ENCODE measurements at places on chromosomes 3 and 15. TPM values are rescaled to one million over a fixed set of nuclear protein-coding genes. Genes with fewer than 3 reads are reported as not detected.

Gene EBLN2
- total RNA-seq: 1.4 TPM

- no peaks in the 10 kb centered on the region for H3K36me3 ChIP-seq
- H3K4me3 ChIP-seq: no peak overlapping the region
- peaks cover 18% of the 10 kb centered on the region for H3K4me1 ChIP-seq
- no peaks in the 10 kb centered on the region for H3K27me3 ChIP-seq
- DNase-seq: no peak
Measured at GRCh38 chr3:72904163-72904562, 16.3 kb downstream of the GXYLT2 start.

GRCh38 chr15:45199136-45199810 lies 11.5 kb upstream of the SHF start:
- no peaks in the 10 kb centered on the region for H3K36me3 ChIP-seq
- H3K27me3 ChIP-seq: no peaks in the 10 kb centered on the region
- peak overlapping the region; percentile 57 for H3K4me3 ChIP-seq
- H3K4me1 ChIP-seq: peaks cover 12% of the 10 kb centered on the region
- no peak for DNase-seq
- H3K27ac ChIP-seq: peak overlapping the region; percentile 99

- no peak for DNase-seq
- H3K27me3 ChIP-seq: no peaks in the 10 kb centered on the region
- no peaks in the 10 kb centered on the region for H3K4me1 ChIP-seq
Measured at GRCh38 chr3:147614210-147614609, 205.0 kb downstream of the ZIC1 start.

DNA sequence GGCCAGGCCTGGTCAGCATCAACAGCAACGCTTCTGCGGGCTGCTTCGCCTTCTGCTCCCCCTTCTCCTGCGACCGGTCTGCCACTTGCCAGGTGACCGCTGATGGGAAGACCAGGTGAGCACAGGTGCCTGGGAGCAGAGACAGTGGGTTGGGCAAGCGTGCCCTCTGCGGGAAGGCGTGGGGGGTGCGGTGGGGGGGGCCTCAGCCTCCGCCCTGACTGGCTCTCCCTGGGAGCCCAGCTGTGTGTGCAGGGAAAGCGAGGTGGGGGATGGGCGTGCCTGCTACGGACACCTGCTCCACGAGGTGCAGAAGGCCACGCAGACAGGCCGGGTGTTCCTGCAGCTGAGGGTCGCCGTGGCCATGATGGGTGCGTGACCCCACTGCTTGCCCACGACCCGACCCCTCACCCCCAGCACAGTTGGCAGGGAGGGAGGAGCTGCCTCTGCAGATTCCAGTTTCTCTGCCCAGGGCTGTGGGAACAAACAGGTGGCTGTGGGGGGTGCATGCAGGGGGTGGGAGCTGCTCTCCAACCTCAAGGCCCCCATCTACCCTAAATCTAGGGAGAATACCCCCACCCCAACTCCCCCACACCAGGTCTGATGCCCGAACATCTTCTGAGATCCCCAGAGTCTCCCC lies 8.8 kb downstream of the STAB1 start:
- H3K27ac ChIP-seq: no peak overlapping the region
- peaks cover 5% of the 10 kb centered on the region for H3K4me1 ChIP-seq
- no peak for DNase-seq
- H3K27me3 ChIP-seq: no peaks in the 10 kb centered on the region

DNA sequence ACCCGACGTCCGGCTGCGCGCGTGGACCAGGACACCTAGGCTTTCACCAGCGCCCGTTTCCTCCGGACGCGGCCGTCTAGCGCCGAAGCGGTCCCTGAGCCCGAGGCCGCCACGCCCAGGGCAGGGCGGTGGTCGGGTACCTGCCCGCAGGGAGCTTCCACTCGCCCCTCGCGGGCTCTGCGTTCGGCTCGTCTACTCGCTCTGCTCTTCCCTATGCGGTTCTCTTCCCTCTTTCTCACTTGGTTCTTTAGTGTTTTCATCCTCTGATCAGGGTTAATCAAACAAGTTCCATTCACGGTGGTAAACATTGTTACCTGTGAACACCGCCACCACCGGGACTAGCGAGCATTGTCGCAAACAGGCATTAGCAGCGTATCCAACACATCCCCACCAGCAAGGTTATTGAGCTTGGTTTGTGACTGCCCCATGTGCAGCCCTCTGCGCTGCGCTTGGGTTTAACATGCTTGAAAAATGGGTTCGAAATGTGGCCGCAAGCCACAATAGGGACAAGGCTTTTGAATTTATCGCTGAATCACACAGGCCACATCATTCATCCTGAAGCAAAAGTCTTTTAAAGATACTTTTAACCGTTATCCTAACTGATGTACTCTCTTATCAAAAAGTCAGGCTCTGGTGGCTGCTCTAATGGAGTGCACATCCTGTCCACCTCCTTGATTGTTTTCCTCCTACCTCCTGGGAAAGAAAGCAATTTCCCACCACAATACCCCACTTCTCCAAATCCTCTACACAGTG lies 843 bp upstream of the CD47 start:
- H3K27ac ChIP-seq: peak overlapping the region; percentile 96
- H3K36me3 ChIP-seq: no peaks in the 10 kb centered on the region
- no peak for DNase-seq
- H3K4me1 ChIP-seq: peaks cover 30% of the 10 kb centered on the region
- peak overlapping the region; percentile 91 for H3K4me3 ChIP-seq

DNA sequence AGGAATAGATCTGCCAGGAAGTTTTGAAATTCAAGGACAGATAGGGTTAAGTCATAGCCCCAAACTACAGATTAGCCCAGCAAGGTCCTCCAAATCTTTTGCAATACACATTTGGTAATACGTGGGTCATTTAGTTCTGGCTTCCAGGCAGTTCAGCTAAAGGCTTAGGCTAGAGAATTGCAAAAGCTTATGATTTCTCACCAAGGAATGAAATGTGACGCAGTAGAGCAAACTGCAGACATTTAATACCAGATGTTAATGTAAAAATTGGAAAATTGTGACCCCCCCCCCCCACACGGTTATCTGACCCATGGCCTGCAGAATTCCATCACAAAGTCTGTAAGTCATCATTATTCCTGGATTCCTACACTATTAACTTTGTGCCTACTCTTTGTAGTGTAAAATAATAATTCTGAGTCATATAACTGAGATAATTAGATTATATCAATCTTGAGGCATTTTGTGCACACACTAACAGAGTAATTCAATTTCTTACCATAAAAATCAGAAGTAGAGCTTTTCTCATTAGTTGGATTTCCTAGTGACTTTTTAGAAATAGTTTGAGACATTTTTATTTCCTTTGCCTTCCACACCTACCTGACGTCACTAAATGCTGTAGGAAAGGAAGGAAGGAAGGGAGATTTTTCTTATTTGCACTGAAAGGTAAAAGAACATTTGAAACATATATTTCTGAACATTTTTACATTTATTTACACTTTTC lies 235.2 kb downstream of the DTWD1 start:
- no peak overlapping the region for H3K4me3 ChIP-seq
- H3K27me3 ChIP-seq: no peaks in the 10 kb centered on the region
- H3K27ac ChIP-seq: peak overlapping the region; percentile 11
- H3K4me1 ChIP-seq: no peaks in the 10 kb centered on the region
- H3K36me3 ChIP-seq: no peaks in the 10 kb centered on the region

DNA sequence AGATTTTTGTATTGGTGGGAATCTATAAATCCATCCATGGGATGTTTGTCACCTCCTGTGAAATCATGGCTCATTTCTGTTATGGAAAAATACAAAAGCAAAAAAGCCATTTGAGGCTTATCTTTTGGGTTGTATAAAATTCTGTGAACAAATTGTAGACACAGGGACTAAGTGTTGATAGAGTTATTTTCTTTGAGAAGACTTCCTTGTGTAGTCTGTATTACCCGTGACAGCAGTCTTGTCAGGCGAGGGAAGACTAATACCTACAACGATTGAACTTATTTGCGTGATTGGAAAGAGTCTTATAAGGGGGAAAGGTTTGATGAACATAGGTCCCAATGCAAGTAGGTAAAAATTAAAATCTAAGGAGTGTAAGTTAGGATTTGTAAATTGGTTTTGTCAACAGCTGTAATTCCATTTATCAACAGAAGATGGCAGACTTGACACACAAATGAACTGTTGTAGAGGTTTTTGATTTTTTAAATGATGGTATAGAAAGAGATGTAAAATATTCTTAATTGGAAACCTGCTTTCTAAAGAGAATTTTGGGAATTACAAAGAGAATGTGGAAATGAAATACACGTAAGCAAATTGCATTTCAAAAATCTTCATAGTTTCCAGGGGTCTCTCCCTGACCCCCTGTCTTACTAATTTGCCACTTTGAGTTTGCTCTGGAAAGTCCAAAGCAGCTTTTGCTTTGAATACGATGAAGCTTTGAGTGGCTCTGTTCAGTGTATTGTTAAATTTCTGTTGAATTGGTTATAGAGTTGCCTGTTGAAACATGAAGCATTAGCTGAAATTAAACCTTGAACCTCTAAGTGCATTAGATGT lies 33.2 kb downstream of the SLC25A26 start:
- no peak overlapping the region for H3K4me3 ChIP-seq
- no peak overlapping the region for H3K27ac ChIP-seq
- no peaks in the 10 kb centered on the region for H3K27me3 ChIP-seq
- peak; percentile 68 for DNase-seq
- no peaks in the 10 kb centered on the region for H3K36me3 ChIP-seq

GRCh38 chr3:124691599-124691998 lies 38.7 kb upstream of the UMPS start:
- H3K4me3 ChIP-seq: no peak overlapping the region
- no peak for DNase-seq
- H3K27me3 ChIP-seq: no peaks in the 10 kb centered on the region
- H3K4me1 ChIP-seq: no peaks in the 10 kb centered on the region
- peaks cover 7% of the 10 kb centered on the region for H3K36me3 ChIP-seq

Gene RYR3
- total RNA-seq: 13.6 TPM

DNA sequence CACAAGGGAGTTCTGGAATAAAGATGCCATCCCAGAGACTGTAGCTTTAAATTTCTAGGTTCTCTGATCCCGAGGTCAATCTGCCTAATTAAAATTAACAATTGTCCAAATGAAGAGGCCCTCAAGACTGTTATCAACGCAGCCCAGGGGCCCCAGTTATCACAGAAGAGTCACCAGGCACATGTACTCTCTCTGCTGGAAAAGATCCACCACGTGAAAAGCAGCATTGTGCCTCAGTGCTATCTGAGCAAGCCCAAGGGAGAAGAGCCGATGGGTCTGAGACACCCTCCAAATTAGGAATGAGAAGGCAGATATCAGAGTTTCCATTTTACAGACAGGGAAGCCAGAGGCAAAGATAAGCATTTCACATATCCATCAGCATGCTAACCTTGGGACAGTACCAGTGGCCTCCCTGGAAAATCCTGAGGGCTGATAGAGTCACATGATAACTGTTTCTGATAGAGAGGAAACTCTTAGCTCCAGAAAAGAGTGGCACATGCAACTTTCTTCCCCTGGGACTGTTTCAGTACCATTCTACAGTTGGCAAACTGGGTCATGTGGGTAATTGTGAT lies 55.5 kb downstream of the ITGB5 start:
- peaks cover 79% of the 10 kb centered on the region for H3K4me1 ChIP-seq
- no peak for DNase-seq
- H3K27ac ChIP-seq: no peak overlapping the region
- peaks cover 3% of the 10 kb centered on the region for H3K36me3 ChIP-seq
- H3K4me3 ChIP-seq: no peak overlapping the region

Gene DNAH1
- 22.2 TPM for total RNA-seq

Gene GJD2
- not detected for total RNA-seq

Gene PYGO1
- total RNA-seq: 4.1 TPM

DNA sequence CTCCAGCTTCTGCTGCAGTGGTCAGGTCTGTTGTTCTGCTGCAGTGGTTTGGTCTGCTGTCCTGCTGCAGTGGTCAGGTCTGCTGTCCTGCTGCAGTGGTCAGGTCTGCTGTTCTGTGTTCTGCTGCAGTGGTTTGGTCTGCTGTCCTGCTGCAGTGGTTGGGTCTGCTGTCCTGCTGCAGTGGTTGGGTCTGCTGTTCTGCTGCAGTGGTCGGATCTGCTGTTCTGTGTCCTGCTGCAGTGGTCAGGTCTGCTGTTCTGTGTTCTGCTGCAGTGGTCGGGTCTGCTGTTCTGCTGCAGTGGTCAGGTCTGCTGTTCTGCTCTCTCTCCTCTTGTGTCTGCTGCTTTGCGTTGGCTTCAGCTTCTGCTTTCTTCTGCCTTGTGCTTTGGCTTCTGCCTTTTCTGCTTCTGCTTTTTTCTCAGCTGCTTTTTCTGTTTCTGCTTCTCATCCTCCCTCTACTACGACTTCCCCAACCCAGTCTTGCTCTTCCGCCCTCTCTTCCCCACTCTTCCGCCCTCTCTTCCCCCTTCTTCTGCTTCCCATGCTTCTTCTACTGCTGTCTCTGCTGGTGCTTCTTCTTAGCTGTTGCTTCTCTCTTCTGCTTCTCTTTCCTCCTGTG lies 50.7 kb downstream of the FAM43A start:
- no peak overlapping the region for H3K27ac ChIP-seq
- H3K4me1 ChIP-seq: no peaks in the 10 kb centered on the region
- no peaks in the 10 kb centered on the region for H3K36me3 ChIP-seq
- DNase-seq: no peak

GRCh38 chr3:38479431-38480092 lies 16.6 kb upstream of the EXOG start:
- no peak overlapping the region for H3K27ac ChIP-seq
- peak; percentile 73 for DNase-seq
- H3K36me3 ChIP-seq: peaks cover 74% of the 10 kb centered on the region
- H3K4me3 ChIP-seq: no peak overlapping the region
- no peaks in the 10 kb centered on the region for H3K27me3 ChIP-seq

Gene P2RY14
- 43.2 TPM for total RNA-seq

Gene C15orf62
- total RNA-seq: not detected

GRCh38 chr3:61547625-61548024 lies 13.7 kb upstream of the PTPRG start:
- H3K27me3 ChIP-seq: no peaks in the 10 kb centered on the region
- DNase-seq: no peak
- no peak overlapping the region for H3K27ac ChIP-seq
- no peak overlapping the region for H3K4me3 ChIP-seq
- no peaks in the 10 kb centered on the region for H3K4me1 ChIP-seq

GRCh38 chr15:46855388-46855787 lies 861.9 kb upstream of the SEMA6D start:
- no peak for DNase-seq
- H3K36me3 ChIP-seq: no peaks in the 10 kb centered on the region
- H3K27me3 ChIP-seq: no peaks in the 10 kb centered on the region
- no peaks in the 10 kb centered on the region for H3K4me1 ChIP-seq
- no peak overlapping the region for H3K4me3 ChIP-seq

GRCh38 chr15:67865766-67866165 lies 25.9 kb upstream of the RNU6-1 start:
- H3K4me1 ChIP-seq: peaks cover 15% of the 10 kb centered on the region
- no peak for DNase-seq
- no peak overlapping the region for H3K27ac ChIP-seq
- no peak overlapping the region for H3K4me3 ChIP-seq
- H3K27me3 ChIP-seq: no peaks in the 10 kb centered on the region
- no peaks in the 10 kb centered on the region for H3K36me3 ChIP-seq

- DNase-seq: no peak
- no peaks in the 10 kb centered on the region for H3K27me3 ChIP-seq
- H3K4me3 ChIP-seq: no peak overlapping the region
- H3K27ac ChIP-seq: no peak overlapping the region
- no peaks in the 10 kb centered on the region for H3K4me1 ChIP-seq
- no peaks in the 10 kb centered on the region for H3K36me3 ChIP-seq
Measured at GRCh38 chr3:90018779-90019178, 911.4 kb downstream of the EPHA3 start.

Gene GRK7
- total RNA-seq: 0.29 TPM

Measured in stomach (tissue), 19 donors.